ENCODE measurements at places on chromosomes 11 and 22. TPM values are rescaled to one million over a fixed set of nuclear protein-coding genes. Genes with fewer than 3 reads are reported as not detected.

DNA sequence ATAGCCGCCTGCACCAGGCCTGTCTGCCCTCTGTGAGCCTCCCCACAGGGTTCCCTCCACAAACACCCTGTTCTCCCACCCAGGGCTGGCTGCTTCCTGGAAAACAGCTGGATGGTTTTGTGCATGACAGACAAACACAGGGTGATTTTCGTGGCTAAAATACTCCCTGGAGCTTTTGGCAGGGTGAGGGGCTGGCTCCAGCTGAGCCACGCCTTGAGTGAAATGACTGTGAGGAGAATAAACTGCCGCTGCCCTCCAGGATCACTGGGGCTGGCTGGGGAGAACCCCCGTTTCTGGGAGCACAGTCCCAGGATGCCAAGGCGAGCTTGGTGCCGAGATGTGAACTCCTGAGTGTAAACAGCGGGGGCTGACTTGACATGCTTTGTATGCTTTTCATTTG lies 20.3 kb upstream of the PPP6R3 start:
- no peak for DNase-seq

GRCh38 chr11:79431535-79431934 lies 9.3 kb downstream of the TENM4 start:
- no peak for DNase-seq

The ELFN2 gene
- total RNA-seq = 1.5 TPM

The MPPED2 gene
- 2.4 TPM for total RNA-seq

The SERPING1 gene
- total RNA-seq = 50.2 TPM

DNA sequence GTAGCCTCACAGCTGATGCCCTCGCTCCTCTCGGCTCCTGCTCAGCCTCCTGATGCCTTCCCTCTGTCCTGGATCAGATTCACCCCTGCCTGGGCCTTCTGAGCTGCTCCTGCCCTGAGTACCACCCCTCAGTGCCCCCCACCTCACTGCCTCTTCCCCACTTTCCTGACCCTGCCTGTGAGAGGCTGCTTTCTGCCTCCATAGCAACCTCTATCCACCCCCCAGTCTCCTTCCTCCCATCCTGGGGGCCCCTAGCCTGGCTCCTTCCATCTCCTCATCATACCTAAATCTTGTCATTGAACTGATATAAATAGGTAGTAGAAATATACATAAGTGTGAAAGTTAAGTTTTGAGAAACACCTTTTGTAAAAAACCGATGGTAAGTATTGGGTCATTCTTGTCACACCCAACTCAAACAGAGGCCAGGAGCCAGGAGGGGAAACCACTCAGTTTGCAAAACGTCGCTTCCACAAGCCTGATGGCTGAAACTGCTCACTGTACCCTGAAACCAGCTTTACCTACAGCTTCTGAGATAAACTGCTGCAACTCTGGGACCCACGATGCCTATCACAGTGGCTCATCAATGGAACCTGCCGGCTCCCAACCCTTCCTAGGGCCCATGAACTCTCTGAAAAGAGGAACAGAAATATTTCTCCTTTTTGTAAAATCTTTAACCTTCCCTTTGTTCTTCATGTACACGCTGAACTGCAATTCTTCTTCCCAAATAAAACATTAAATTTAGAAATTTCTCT lies 4.8 kb upstream of the APOBEC3H start:
- DNase-seq = no peak

DNA sequence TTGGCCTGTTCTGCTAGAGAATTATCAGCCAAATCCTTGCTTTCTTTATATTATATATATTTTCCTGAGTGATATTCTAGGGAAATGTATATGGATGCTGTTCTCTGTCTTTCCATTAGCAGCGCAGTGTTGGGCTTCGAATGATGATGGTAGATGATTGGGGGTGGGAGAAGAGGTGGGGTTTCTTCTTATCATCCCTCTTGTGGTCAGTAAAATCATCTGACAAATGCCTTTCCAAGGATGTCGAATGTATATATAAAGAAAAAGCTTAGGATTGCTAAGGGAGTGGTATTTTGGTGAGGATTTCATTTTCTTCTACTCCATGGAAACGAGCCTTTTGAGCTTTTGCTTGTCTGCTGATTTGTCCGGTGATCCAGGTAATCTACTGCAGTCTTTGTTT lies 48.9 kb downstream of the ARHGEF12 start:
- DNase-seq = no peak

The CEND1 gene
- 2.0 TPM for total RNA-seq

DNA sequence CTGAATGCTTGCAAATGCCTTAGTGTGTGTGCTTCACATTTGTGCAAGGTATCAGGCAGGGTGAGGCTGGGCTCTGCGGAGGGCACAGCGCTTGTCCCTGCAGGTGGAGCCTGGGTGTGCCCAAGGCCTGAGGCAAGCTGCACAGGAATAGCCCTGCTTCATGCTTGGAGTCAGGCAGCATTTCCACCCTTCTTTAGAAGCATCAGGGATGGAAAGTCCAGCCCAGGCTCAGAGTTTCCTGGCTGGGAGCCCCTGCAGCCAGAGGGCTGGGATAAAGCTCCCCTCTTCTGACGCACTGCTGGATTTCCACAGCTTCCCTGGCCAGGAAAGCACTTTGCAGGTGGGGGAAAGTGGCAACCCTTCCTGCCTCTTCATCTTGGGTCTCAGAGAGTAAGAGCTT lies 63.4 kb downstream of the GALNT18 start:
- DNase-seq = no peak

DNA sequence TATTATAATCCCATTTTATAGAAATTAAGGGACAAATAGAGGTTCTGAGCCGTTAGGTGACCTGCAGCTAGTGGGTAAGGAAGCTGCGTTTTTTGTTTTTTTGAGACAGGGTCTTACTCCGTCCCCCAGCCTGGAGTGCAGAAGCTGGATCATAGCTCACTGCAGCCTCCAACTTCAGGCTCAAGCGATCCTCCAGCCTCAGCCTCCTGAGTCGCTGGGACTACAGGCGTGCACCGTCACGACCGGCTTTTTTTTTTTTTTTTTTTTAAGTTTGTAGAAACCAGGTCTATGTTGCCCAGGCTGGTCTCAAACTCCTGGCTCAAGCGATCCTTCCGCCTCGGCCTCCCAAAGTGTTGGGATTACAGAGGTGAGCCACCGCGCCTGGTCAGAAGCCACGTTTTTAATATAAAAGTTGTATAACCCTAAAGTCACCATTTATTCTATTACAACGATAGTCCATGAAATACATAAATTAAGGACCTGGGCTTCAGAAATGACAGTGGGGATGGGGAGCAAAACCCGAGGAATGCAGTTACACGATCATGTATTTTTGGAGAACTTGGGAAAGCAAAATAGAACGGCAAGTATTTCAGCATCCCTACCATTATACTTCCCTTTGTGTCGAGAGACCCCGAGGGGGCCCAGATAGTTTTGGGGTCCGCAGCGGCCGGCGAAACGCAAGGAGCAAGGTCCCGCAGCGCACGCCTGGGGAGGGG lies 638 bp downstream of the SAAL1 start:
- DNase-seq = no peak

The ARHGAP20 gene
- total RNA-seq = 0.07 TPM

The CYP2D6 gene
- 1.4 TPM for total RNA-seq

- DNase-seq = peak; percentile 64
Measured at GRCh38 chr22:23376256-23376655, 195.9 kb downstream of the BCR start.

DNA sequence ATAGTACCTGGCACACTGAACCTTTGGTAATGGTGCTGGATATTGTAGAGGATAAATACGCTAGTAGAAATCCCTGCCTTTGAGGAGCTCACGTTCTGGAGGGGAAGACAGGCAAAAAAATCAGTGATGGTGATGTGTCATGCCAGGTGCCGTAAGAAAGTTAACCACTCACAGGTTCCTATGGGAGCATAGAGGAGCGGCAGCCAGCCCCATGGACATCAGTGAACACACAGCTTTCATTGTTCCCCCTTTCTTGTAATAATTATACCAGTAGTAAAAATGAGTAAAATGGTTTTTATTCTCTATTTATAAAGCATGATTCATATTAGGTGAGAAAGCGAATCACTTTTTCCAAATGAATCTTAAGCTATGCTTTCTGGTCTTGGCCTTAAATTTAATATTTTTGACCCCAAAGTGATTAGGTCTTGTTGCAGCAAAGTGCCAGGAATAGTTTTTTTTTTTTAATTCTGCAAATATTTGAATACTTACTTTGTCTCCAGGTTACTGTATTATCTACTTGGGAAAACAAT lies 57.9 kb downstream of the UVRAG start:
- no peak for DNase-seq

The USP2 gene
- 7.3 TPM for total RNA-seq

DNA sequence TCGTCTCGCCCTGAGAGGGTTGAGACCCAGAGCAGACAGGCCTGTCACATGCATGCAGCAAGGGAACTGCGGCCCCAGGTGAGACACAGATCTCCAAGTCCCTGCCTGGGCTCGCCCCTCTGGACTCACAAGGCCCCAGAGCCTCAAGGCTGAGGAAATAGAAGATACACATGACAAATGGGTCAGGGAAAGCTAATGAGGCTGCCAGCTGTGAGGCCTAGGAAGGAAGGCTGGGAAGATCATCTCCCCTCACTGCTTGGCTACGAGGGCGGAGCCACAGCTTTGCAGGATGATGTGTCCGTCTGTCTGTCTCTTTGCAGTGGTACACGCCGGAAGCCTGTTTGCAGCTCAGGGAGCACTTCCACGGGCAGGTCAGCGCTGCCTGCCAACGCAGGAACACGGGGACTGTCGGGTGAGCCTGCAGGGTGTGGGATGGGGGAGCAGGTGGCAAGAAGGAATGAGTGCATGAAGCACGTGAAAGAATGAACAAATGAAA lies 4.5 kb downstream of the RAB36 start:
- DNase-seq = peak; percentile 45

GRCh38 chr11:35974882-35975589 lies 31.2 kb downstream of the LDLRAD3 start:
- no peak for DNase-seq

DNA sequence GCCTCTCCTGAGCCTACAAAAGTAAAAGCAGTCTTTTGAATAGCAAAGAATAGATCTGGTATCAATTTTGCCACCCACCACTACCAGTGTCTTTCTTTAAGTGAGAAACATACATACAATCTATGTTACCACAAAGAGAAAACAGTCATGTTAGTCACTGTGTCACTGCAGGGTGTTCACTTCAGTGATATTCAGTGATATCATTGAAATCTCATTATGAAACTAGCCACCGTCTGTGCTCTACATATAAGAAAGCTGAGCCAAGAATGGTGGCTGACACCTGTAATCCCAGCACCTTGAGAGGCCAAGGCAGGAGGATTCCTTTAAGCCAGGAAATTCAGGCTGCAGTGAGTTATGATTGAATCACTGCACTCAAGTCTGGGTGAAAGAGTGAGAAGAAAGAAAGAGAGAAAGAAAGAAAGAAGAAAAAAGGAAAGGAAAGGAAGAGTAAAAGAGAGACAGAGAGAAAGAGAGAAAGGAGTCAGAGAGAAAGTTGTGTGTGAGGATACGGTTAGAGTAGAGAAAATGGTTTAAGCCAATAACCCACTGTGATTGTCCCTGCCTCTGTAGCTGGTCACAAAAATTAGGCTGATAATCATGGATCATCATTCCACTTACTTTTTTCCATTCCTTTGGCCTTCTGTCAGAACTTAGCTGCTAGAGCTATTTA lies 847.1 kb downstream of the FAM181B start:
- DNase-seq = no peak

GRCh38 chr11:10494636-10495463 lies 39.8 kb downstream of the AMPD3 start:
- DNase-seq = no peak

DNA sequence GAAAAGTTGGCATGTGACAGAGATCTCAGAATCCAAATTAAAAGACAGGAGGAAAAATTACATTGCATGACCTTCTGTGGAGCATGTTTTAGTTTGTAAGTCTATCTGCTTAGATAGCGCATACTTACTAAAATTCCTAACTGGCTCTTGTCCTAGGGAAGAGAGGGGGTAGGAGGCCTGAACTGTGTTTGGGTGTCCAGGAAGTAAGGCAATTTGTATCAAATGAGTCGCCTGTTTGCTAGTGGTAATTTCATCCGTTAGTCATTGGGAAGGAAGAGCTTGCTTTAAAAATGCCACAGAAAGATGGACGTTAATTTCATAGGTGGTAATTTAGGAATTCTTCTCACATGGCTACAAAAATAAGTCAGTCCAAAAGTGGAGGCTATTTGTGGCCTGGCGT lies 18.5 kb downstream of the GRK3 start:
- DNase-seq = no peak

The ZNF214 gene
- 4.1 TPM for total RNA-seq

- DNase-seq = no peak
Measured at GRCh38 chr22:37258753-37259401, 14.8 kb upstream of the RAC2 start.

DNA sequence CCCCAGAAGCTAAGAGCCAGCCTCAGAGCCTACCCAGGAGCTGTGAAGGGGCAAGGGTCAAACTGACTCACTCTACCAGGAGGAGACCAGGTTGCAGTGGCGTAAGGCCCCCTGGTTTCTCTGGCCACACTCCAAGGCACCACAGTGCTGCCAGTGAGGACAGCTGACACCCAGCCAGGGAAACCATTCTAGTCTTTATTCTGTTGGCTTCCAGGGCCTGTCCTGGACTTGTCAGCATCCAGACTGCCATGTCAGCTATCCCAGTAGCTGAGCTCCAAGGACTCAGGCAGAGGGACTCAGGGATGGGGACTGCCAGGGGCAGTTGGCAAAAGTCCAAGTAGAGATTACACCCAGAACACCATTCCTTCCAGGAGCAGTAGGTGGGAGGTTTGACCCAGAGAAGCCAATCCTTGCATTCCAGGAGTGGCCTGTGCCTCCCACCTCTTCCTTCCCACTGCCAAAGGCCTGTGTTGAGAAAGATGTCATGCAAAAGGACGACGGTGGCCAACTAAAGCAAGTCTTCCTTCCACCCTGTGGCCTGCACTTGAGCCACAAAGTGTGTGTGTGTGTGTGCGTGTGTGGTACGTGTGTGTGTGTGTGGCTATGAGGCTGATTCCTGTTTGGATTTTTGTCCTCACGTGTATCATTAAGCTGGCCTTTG lies 3.6 kb upstream of the MAPK8IP1 start:
- no peak for DNase-seq
